ENCODE measurements at places on chromosomes 4 and X.

DNA sequence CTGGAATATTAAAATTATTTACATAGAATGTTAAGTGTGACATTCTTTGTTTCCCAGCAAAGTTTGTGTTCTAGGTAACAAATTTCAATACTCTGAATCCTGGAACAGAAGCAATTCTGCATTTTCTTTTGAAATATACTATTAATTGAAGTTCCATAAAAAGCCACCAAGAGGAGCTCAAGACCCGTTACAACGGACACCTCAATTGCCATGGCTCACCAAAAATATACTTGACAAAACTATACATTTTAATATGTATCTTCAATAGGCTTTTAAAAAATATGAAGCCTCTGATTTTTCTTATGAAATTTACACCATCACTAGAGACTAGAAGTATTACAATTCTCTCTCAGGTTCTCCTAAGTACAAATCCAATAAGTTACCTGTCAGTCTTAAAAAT, 111.4 kb downstream of the NYX start:
- DNase-seq, result peak; percentile 31

GRCh38 chr4:73281396-73281795, 22.8 kb upstream of the ANKRD17 start:
- DNase-seq, result no peak

GRCh38 chr4:184313702-184314659, 96.3 kb upstream of the ENPP6 start:
- DNase-seq, result no peak

DNA sequence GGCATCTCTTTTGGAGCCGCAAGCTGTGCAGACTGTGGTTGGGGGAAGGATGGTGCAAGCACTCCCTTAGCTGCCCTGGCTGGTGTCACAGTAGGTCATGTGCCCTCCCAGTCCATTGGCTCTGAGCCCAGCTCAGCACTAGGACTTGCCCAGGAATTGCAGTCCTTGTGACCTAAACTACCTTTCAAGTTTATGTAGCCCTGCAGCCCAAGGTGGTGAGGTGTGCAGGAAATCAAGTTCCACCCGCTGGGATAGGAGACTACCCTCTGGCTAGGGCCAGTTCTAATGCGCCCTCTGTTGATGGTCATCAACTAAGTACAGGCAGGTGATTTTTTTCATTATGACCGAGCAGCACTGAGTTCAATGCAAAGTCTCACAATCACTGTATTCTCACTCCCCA, 335.2 kb downstream of the UBE2NL start:
- DNase-seq, result no peak

DNA sequence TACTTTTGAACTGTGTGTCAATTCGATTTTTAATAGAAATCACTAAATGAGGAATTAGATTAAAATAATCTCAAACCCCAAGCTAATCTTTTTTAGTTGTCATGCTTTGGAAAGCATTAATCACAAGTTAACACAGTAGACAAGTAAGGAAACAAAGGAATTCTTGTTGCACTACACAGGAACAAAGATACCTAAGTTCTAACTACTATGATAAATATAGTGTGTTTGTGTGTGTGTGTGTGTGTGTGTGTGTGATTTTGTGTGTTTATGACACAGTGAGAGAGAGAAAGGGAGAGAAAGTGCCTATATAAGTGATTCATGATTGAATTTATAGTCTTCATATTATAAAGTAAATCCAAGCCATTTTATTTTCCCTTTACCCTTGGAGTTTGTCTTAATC, 931.4 kb downstream of the PCDH7 start:
- DNase-seq, result no peak

GRCh38 chr4:48449151-48449550, 34.0 kb upstream of the SLC10A4 start:
- no peak for DNase-seq

DNA sequence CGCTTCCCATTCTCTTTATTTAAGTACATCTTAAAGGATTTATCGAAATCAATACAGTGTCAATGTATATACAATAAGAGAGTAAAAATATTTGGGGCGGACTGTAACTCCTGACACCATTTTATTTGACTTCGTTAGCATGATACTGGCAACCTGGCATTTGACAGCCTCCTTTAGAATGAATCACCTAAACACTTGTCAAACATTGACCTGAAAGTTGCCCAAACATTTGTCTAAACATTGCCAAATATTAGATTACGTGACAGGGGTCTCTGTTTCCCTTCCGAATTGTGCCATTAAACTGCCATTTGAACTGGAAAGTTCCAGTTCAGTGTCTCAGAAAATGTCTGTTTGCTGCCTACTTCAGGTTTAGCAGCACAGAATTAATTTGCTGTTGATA, 20.8 kb upstream of the FAM9A start:
- no peak for DNase-seq

GRCh38 chr4:119313237-119313636, 8.7 kb downstream of the FABP2 start:
- peak; percentile 50 for DNase-seq

- no peak for DNase-seq
These were observed 51.4 kb upstream of the IL13RA1 start for GRCh38 chrX:118675966-118676349.

- DNase-seq, result no peak
These were observed 38.9 kb downstream of the DRD5 start for GRCh38 chr4:9820343-9820742.

DNA sequence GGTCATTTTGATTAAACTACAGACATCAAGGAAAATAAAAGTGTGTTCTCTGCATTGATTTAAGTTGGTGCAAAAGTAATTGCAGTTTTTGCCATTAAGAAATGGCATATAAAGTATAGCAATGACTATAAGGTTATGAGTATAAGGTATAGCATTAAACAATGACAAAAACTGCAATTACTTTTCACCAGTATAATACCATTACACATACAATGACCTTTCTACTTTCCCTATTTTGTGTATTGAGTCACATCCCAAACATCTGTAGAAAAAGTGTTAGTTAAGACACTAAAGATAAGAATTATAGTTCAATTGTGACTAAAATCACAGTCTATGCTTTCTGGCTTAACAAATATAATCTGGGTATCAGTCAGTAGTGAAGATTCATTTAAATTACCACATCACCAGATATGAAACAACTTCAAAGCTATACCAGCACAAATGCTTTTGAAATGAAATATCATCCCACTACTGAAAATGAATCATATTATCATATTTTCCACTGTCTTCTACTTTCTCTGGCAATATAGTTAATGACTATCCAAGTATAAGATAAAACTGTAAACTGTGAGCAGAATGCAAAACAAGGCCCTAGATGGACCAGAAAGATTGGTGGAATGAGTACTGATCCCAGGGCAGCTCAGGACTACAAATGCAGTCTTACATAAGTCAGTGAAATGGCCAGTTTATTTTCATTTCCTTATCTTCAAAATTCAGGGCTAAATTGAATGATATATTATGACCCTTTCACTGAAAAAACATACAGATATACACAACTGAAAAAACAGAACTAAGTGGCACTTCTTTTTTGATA, 241.1 kb downstream of the ANTXR2 start:
- no peak for DNase-seq

DNA sequence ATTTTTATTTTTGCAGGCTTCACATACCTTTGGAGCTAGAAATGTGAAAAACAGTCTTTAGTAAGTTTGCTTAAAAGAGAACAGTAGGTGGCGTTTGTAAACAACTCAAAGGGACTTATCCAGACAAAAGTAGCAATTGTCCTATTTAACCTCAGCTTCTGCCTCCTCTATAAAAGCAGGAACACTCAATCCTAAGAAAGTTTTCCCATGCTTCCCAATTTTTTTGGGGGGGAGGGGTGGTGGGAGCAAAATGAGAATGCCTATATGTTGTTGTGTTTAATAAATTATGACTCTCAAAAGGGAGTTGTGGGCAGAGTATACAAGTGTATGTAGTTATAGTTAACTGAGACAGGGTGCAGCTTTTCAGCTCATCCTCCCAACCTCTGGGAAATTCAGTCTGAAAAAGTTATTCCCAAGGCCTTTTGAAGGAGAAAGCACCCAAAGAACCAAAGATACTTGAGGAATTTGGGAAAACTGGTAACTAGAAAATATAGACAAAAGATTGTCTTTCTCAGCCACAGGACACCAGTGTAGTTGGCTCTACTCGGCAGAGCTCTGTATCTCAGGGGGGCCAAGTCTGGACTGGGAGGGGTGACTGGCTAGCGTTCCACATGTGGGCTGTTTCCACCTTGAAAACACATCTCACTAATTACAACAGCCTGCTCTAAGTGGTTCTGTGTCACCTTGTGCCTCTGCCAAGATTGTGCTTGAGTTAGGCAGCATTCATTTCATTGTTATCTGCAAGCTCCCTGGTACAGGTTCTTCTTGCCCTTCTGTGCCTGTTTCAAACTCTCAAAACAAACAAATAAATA, 2.8 kb downstream of the SFRP2 start:
- no peak for DNase-seq

GRCh38 chr4:138567696-138568095, 325.5 kb upstream of the SLC7A11 start:
- DNase-seq, result peak; percentile 25
